ENCODE measurements at places on chromosomes 16 and 17. TPM values are rescaled to one million over a fixed set of nuclear protein-coding genes. Genes with fewer than 3 reads are reported as not detected.

CD300E gene
- polyA plus RNA-seq = not detected

KRT33B gene
- not detected for polyA plus RNA-seq

IFT20 gene
- 213 TPM for polyA plus RNA-seq

CCDC154 gene
- polyA plus RNA-seq = 3.1 TPM

SULT1A1 gene
- polyA plus RNA-seq = not detected

PHAF1 gene
- polyA plus RNA-seq = 25.9 TPM

LGALS3BP gene
- 5.4 TPM for polyA plus RNA-seq

AANAT gene
- not detected for polyA plus RNA-seq

SOX15 gene
- 1.5 TPM for polyA plus RNA-seq

INO80E gene
- 106 TPM for polyA plus RNA-seq

HAS3 gene
- polyA plus RNA-seq = 12.5 TPM

SEPTIN12 gene
- polyA plus RNA-seq = 4.7 TPM

UTS2R gene
- polyA plus RNA-seq = not detected

SAMD14 gene
- polyA plus RNA-seq = 105 TPM

DPEP3 gene
- polyA plus RNA-seq = not detected

ZACN gene
- not detected for polyA plus RNA-seq

LDHD gene
- not detected for polyA plus RNA-seq

LRRC46 gene
- polyA plus RNA-seq = 0.12 TPM

KRT39 gene
- not detected for polyA plus RNA-seq

KRT23 gene
- polyA plus RNA-seq = 0.86 TPM

SCN4A gene
- not detected for polyA plus RNA-seq

GDPD1 gene
- polyA plus RNA-seq = 31.8 TPM

GGNBP2 gene
- 112 TPM for polyA plus RNA-seq

IRX6 gene
- polyA plus RNA-seq = not detected

CLN3 gene
- polyA plus RNA-seq = 32.2 TPM

DOC2A gene
- polyA plus RNA-seq = 7.3 TPM

CXCL16 gene
- not detected for polyA plus RNA-seq

KRTAP4-4 gene
- polyA plus RNA-seq = not detected

COL1A1 gene
- 0.14 TPM for polyA plus RNA-seq

DNAH17 gene
- polyA plus RNA-seq = 0.08 TPM

CETP gene
- not detected for polyA plus RNA-seq

FBXO39 gene
- polyA plus RNA-seq = not detected

TBC1D3L gene
- 33.5 TPM for polyA plus RNA-seq

CCL15 gene
- not detected for polyA plus RNA-seq

SP6 gene
- 0.42 TPM for polyA plus RNA-seq

AIPL1 gene
- not detected for polyA plus RNA-seq

C16orf87 gene
- polyA plus RNA-seq = 24.5 TPM

ENPP7 gene
- polyA plus RNA-seq = not detected

TBC1D26 gene
- 4.1 TPM for polyA plus RNA-seq

HSD3B7 gene
- polyA plus RNA-seq = 1.5 TPM

WWOX gene
- 25.6 TPM for polyA plus RNA-seq

GGT6 gene
- not detected for polyA plus RNA-seq

CENPT gene
- 104 TPM for polyA plus RNA-seq

SOST gene
- polyA plus RNA-seq = not detected

ANKRD40CL gene
- not detected for polyA plus RNA-seq

HASPIN gene
- polyA plus RNA-seq = 0.32 TPM

MC1R gene
- 27.6 TPM for polyA plus RNA-seq

TMEM220 gene
- not detected for polyA plus RNA-seq
